AG08395 (cell line): ENCODE measurements at places on chromosomes 5 and 9.

- DNase-seq: no peak
These were observed 315.6 kb downstream of the CETN3 start for GRCh38 chr5:90093751-90094485.

GRCh38 chr5:179378116-179378440 lies 32.8 kb upstream of the ADAMTS2 start:
- DNase-seq: no peak

- DNase-seq: peak; percentile 81
These were observed 29.7 kb upstream of the AKNA start for GRCh38 chr9:114417511-114417910.

- peak; percentile 77 for DNase-seq
These were observed 95.7 kb downstream of the KCNT1 start for GRCh38 chr9:135797507-135798262.
